ENCODE measurements at places on chromosomes 3 and 15.

DNA sequence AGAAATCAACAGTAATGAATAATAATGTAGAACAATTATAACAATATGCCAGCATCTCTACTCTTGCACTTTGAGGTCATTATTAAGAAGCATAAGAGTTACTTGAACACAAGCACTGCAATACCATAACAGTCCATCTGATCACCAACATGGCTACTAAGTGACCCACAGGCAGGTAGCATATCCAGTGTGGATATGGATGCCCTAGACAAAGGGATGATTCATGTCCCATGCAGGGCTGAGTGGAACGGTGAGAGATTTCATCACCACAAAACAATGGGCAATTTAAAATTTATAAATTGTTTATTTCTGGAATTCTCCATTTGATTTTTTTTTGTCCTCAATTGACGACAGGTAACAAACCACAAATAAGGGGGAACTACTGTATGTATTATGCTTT is 107.7 kb upstream of the TSC22D2 start:
- no peak for DNase-seq

- DNase-seq = no peak
Measured at GRCh38 chr3:44076221-44076829, 165.4 kb upstream of the TOPAZ1 start.

DNA sequence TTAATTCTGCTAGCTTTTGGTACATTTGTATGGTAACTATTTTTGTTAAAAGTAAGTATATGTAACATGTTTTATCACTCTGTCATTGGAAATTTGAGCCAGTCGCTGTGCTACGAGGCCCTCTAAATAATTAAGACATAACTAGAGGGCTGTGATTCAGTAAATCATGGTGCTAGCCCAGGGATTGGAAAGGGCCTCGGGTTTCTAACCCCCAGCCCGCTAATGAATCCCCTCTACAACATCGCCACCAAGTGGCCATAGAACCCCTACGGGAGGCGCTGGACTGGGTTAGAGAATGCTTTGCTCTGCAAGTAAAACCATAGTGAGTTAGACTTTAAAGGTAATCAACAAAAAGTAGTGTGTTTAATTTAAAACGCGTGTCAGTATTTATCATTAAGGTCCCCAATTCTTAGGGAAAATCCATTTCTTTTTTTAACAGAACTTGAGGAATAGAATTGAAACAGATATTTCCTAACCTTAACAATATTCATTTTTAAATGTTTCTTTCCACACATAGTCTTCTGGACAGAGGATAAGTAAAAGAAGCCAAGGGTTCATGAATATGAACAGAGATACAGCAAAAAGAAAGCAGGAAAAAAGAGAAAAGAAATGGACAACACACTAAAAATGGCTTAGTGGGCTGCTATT is 744.7 kb downstream of the EPHA3 start:
- peak; percentile 15 for DNase-seq

- DNase-seq = no peak
Measured at GRCh38 chr3:110799271-110799670, 272.3 kb upstream of the NECTIN3 start.

DNA sequence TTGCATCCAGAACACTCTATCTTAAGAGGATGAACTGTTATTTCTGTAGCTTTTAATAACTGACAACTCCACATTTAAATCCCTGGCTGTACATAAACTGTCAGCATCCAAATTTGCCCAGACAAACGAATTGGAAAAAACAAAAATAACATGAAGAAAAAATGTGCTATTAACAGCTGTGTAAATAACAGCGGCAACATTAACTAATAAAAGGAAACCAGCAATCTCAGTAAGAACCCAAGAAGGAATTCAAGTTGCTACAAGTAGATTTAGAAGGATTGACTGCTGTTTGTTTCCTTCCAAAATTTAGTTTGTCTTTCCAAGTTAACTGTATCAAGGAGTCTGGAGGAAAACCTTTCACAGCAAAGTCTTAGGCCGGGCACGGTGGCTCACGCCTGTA is 550.6 kb upstream of the MDFIC2 start:
- DNase-seq = no peak

DNA sequence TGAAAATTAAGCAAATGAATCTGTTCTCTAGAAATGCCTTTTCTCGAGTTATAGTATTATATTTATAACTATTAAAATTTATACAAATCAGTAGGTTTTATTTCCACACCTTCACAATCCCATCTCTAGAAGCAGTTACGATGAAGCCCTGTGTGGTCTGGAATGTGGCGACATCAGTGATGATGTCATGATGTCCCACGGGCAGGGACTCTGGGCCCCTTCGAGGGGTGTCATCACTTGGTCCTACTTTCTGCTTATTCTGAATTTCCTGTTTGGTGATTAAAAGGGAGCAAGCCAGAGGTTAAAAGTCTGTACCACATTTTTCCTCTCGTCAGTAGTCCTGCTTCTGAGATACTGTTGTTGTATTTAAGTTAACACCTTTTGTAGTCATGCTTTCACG is 67.4 kb downstream of the PIK3R4 start:
- DNase-seq = no peak

GRCh38 chr3:185069037-185070030 is 83.5 kb downstream of the C3orf70 start:
- no peak for DNase-seq

DNA sequence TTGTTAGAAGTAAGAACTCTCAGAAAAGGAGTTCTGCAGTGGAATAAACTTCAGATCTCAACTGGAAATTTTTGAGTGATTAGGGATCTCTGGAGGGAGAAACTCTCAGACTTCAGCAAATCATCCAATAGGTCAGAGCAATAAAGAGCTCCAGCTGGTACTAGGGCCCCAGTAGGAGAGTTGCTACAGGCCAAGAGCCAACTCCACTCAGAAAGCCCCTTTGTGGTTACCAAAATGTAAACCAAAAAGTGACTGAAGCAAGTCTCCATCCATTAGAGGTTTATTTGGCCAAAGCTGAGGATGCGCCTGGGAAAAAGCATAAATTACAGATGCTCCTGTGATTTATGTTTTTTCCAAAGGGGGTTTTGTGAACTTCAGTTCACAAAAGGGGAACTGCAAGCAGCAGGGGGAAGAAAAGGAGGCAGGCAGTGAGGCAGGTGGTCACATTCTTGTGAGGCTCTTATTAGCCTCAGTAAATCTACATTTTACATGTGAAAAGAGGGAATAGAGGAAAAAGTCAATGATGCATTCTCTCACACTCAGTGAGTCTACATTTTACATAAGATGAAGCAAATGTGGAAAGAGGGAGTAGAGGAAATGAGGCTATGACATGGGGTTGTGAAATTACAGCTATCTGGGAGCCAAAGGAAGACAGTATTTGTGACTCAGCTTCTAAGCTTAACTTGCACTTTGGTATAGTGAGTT is 92.4 kb upstream of the DAZL start:
- DNase-seq = no peak

- DNase-seq = no peak
Measured at GRCh38 chr15:73518876-73519733, 76.1 kb downstream of the REC114 start.

DNA sequence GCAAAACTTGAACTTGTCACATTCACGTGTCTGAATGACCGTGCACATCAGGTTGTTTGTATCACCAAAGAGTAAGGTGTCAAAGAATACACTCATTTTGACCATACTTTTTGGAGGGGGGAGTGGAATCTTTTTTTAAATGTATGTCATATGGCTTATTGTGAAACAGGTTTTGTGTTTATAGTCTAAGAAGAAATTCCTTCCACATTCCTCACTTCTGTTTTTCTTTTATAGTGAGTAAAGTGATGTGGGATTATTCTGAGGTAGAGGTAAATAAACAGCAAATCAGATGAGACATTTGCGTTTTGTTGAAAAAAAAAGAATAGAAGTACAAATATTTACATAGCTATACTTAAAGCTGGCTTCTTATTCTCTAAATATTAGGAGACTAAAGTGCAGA is 33.0 kb downstream of the SRP14 start:
- DNase-seq = no peak

GRCh38 chr3:57094575-57094974 is 34.1 kb downstream of the SPATA12 start:
- DNase-seq = no peak

- DNase-seq = no peak
Measured at GRCh38 chr15:41620536-41621199, 39.5 kb upstream of the MGA start.

- no peak for DNase-seq
Measured at GRCh38 chr3:151327571-151328198, 1.7 kb downstream of the P2RY13 start.

- no peak for DNase-seq
Measured at GRCh38 chr3:29583861-29584260, 303.0 kb downstream of the RBMS3 start.

GRCh38 chr3:124837730-124838186 is 49.4 kb downstream of the ITGB5 start:
- DNase-seq = no peak
